ENCODE measurements at places on chromosomes 1 and 21.

DNA sequence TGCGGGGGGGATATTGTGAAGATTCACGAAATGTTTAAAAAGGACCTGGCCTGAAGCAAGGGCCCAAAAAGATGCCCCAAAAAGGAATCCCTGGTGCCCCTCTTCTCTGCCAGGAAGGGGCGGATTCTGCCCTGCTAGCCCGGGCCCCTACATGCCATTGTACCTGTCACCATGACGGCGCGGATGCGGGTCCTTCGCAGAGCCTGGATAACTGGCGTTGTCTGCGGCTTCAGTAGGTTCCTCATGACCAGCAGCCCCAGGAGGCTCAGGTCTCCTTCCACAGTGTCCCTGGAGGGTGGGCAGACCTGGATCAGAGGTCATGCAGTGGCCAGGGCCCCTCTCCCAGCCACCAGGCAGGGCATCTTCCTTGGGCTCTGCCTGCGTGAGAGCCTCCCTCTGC lies 11.2 kb upstream of the MFAP2 start:
- DNase-seq = no peak

DNA sequence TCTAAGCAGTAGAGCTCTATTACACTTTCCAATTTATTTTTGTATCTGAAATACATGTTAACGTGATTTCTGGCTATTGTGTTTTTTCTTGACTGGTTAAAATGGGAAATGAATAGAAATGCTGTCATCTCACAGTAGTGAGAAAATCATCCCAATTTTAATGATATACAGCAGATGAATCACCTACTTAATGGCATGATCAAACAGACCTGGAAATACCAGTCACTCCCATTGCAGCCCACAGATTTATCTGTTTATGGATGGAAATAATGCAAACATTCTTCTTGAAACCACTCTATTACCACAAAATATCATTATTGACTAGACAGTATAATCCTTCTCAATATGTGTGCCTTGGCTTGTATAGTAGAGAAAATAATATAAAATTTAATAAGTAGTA lies 497.8 kb upstream of the ADAMTS5 start:
- DNase-seq = no peak

DNA sequence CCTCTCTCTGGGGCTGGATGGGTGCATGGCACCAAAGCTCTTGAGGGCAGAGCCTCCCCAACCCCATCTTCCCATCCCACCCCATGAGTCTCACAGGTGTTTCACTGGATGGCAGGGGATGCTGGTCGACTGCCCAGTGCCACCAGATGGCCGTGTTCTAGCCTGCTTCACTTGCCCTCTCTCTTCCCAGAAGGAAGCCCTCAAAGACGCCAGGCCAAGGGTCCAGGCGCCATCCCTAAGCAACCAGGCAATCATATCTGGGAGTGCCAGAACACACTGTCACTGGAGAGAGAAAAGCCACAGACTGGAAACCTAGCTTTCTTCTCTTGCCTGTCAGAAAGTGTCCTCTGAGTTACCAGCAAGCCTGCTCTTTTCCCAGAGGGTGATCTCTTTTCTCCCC lies 26.7 kb downstream of the PIGM start:
- DNase-seq = no peak

- no peak for DNase-seq
Observed at GRCh38 chr1:33364565-33364918, 43.6 kb upstream of the A3GALT2 start.

DNA sequence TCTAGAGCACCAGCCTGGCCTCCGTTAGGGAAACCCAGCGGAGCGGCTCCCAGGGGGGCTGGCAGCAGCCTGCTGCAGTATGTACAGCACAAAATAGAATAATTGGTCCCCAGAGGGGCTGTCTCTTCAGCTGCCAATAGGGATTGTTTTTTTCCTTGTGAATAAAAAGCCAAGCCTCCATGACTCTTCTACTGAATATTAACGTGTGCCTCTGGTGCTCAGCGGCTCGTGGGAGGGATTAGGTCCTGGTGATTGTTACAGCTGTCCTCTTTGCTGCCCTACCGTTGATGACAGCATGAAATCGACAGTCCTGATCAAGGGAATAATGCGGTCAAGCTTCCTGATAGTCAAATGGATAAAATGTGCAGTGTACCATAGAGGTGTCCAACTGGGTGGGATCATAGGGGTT lies 190.7 kb upstream of the RUNX1 start:
- no peak for DNase-seq

GRCh38 chr1:47782414-47783166 lies 214.6 kb downstream of the TRABD2B start:
- no peak for DNase-seq

DNA sequence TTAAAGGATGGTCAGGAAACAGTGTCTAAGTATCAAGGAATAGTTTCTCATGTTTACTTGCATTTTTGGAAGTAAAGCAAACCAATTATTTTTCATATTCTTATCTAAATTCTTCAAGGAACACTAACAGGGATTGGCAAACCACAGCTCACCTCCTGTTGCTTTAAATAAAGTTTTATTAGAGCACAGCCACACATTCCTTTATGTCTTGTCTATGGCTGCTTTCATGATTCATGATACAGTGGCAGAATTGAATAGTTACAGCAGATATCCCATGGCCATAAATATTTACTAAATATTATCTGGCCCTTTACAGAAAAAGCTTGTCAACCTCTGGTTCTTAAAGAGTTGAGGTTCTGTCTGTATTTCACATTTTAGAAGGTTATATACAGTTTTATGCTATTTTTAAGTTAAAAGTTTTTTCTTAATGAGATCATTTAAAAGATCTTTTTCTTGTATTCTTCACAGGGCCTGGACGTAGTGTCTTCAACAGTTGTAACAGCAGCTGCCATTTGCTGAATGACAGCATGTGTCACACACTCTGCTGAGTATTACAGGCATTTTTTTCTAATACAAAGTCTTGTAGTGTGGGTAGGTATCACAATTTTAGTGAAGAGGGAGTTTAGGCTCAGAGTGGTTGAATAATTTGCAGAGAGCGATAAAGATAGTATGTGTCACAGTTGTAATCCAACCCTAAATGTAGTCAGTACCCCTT lies 2.6 kb downstream of the ZNF691 start:
- no peak for DNase-seq

- no peak for DNase-seq
Observed at GRCh38 chr21:42066521-42066920, 4.6 kb upstream of the UMODL1 start.

DNA sequence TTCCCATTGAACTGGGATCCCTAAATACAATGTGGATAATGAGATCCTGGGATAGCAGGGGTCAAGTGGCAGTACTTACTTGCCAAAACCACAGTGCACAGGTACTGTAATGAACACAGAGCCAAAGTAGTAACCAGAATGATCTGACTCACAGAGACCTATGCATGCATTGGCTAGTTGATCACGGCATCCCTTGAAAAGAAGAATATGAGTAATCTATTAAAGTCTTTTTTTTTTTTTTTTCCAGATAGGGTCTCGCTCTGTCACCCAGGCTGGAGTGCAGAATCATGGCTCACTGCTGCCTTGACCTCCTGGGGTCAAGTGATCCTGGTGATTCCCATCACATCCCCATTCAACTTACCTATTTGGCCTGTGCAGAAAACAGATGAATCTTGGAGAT lies 29.4 kb upstream of the EIF4G3 start:
- no peak for DNase-seq
